ENCODE measurements at places on chromosomes 6 and 20.

DNA sequence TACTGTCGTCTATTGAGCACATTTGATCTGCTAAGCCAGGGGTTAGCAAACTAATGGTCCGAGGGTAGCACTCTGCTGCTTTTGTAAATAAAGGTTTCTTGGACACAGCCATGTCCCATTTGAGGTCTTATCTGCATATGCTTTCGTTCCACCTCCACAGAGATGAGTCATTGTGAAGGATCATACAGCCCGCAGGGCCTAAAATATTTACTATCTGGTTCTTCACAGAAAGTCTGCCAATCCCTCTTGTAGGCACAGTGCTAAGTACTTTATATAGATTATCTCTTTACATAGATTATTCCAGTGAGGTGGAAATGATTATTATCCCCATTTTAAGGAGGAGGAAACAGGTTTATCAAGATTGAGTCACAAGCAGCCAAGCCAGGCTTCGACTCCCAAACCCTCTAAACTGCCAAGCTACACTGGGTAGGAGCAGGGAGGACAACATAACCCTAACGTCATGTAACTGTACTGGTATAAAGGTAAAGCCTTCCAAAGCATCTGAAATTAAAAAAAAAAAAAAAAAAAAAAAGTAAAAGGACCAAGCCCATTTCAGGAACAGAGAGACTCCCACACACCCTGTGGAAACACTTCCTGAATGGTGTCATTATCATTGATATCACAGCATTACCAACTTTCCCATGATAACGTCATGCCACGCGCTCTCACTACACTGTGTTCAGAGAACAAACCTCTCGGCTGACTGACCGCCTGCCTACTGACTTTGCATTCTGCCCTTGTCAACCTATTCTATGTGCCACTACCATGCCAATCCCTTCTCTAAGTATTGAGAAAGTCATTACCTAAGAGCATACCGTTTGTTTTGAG is 101.0 kb downstream of the KIF16B start:
- no peak for DNase-seq

DNA sequence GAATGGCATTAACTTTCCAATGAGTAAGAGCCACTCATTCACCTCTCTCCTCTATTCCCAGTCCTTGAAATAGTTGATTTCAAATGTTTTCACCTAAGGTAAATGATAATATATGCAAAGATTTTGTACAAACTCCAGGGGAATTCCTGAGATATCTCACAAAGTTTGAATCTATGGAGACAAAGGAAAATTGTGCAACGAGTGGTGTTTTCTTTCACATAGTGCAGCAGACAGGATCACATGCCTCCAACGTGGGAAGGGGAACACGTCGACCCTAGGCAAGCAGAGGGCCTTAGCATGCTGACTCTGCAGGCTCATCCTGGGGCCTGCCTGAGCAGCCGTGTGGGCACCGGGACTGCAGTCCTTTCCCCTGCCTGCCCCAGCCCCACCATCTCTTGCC is 195.6 kb upstream of the THBS2 start:
- no peak for DNase-seq

DNA sequence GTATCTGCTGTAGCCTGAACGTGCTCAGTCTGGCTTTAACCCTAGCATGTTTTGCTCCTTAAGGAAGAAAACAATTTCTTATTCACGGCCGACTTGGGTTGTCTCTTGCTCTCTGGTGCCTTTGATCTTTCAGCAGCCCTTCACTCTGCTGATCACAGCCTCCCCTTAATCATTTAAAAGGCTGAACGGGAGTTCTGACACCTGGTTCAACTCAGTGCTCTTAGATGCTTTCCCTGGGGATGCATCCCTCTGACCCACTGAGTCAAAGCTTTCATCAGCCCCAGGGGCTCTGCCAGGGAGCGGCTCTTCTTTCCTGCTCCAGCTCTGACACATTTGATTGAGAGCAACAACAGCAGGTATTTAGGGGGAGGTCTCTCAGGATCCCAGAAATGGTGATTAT is 79.0 kb upstream of the FYN start:
- no peak for DNase-seq

- no peak for DNase-seq
Observed at GRCh38 chr6:73802366-73802765, 106.4 kb downstream of the CD109 start.

DNA sequence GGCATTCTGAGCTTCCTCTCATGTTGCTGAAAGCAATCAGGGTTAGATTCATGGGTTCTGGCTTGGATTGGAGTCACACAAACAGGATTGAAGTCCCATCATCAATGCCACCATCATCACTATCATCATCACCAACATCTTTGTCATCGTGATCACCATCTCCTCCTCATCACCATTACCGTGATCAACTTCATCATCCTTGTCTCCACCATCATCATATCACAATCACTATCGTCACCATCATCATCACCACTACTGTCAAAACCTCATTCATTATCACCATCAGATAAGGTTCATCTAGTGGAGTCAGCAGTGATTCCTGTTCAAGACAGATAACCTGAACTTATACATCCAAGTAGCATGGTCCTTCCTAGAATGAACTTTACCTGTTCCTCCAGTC is 193.8 kb upstream of the RIN2 start:
- no peak for DNase-seq

DNA sequence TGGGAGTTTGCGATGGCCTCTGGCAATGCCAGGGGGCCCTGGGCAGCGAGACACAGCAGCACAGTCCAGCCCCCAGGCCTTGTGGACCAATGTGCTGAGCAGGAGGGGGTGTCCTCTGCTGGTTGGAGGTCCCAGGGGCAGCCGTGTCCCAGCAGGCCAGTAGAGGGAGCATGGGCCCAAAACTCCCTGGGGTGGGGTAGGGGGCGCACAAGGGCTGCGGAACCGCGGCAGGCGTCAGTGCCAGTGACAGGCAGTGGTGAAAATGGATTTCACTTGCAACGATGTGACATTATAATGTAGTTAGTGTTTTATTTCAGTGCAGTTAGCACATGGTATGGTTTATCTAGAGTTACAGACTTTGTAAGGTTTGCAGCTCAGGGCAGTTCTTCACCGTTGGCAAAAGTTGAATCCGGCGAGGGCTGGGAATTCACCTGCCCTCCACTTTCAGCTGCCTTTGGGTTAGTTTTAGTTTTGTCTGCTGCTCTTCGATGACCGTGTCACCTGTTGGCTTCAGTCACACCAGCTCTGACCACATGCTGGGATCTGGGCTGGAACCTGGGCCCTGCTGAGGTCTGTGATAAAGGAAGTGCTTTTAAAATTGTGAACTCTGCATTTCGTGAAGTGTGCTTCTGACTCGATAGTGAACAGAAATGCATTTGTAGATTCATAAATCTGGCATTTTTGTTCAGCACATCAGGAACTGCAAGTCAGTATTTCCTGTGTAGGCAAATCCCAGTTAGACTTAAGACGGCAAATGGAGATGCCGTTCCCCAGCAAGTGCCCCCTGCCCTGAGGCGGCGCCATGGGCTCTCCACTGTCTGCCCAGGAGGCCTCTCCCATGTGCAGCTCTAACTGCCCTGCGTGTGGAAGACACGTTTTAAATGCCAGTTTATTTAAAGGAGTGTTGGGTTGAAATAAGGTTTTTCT is 46.8 kb downstream of the PYGB start:
- peak; percentile 30 for DNase-seq

DNA sequence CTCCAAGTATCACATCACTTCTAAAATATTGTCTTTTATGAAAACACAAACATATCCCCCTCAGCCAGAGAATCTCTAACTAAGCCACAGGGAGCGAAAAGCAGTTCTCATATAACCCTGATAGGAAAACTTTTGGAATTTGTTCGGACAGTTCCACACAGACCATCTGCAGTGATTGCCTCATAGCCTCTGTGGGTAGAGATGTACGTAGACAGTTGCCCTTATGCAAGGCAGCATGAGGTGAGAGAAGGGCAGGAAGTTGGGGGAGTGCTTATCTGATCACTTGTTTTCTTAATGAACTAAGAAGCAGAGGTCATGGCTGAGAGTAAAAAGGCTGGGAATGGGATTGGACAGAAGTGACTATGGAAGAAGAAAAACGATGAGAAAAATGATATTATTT is 39.6 kb downstream of the SLC23A2 start:
- no peak for DNase-seq

All from T-helper 1 cell (primary cell).